ENCODE measurements at places on chromosomes 12 and 14.

DNA sequence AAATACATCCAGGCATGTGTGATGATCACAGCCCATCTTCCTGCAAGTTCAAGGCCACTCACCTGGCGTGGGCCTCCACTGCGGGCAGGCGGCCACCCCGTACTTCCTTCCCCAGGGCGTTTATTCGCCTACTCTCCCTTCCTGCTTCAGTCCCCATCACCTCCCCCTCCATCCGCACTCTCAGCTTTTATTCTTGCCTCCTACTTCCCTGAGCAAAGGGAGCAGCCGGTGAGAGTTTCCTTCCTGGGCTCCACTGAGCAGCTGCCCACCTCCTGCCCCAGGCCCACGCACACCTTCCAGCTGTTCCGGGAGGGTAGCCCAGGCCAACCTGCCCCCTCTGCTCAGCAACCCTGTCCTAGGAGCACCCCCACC, 4.1 kb downstream of the CYP46A1 start:
- no peak for DNase-seq

GRCh38 chr14:104827177-104828055, 26.5 kb downstream of the ZBTB42 start:
- peak; percentile 54 for DNase-seq

DNA sequence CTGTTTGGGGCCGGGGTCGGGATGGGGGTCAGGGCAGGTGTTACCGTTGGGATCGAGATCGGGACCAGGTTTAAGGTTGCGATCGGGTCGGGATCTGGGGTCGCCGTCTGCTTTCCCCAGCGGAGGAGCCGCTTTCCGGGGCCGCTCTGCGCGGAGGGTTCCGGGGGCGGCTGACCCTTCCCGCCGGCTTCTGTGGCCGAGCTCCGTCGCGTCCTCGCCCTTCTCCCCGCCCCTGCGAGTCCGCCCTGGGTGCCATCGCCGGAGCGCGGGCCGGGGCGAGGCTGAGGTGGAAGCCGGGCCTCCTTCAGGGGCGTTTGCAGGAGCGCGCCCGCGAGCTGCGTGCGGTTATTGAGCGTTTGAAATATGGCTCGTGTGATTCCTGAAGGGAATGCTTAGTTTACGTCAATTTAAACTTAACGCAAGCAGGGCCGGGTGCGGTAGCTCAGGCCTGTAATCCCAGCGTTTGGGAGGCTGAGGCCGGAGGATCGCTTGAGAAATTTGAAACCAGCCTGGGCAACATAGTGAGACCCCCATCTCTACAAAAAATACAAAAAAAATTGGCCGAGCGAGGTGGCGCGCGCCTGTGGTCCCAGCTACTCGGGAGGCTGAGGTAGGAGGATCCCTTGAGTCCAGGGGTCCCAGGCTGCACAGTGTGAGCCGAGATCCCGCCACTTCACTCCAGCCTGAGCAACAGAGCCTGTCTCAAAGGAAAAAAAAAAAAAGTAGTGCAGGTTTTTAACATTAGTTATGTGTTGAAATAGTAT, 620 bp downstream of the PGAM5 start:
- DNase-seq, result peak; percentile 49

GRCh38 chr14:104891664-104892530, 26.8 kb downstream of the CEP170B start:
- no peak for DNase-seq

DNA sequence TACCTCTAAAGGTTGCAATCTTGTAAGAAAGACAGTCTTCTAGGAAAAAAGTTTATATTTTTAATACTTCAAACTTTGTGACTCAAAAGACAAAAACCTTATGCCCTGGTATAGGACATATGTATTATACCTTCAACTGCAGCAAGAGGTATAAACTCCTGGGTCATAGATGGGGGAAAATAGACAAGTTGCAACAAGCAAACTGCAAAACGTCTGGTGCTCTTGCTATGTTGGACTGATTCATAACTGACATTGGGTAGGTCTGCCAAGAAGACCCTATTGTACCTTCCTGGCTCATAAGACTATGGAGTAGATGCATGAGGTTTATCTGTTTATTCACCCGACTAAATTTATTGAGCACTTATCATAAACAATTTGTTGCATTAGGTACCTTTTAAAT, 40.9 kb downstream of the BEST3 start:
- DNase-seq, result no peak

GRCh38 chr14:35631071-35631805, 97.3 kb downstream of the INSM2 start:
- no peak for DNase-seq

- DNase-seq, result no peak
Observed at GRCh38 chr14:89753828-89754412, 200.6 kb downstream of the EFCAB11 start.

DNA sequence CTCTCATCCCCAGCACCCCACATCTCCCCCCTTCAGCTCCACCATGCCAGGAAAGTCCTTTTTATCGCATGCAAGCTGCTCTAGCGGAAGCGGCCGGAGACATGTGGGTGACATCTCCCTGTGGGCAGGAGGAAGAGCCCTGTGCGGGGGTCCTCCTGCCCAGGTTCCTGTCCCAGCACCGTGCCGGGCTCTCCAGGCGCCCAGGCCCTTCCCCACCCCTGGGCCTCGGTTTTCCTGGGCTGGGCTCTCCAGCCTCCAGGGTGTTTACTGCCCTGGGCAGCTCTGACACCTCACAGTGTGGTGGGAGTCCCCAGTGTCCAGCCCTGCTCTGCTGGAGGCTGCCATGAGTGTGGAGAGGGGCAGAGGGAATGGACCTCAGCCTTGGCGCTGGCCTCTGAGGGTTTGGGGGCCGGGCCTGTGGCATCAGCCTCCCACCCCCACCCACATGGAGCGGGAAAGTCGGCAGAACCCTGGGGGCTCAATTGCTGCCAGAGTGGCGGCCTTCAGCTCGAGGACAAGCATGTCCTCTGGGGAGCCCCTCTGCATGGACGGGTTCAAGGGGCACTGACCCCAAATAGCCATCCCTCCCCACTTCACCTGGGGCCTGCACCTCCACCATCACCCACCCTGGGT, 16.9 kb downstream of the ASPG start:
- no peak for DNase-seq

DNA sequence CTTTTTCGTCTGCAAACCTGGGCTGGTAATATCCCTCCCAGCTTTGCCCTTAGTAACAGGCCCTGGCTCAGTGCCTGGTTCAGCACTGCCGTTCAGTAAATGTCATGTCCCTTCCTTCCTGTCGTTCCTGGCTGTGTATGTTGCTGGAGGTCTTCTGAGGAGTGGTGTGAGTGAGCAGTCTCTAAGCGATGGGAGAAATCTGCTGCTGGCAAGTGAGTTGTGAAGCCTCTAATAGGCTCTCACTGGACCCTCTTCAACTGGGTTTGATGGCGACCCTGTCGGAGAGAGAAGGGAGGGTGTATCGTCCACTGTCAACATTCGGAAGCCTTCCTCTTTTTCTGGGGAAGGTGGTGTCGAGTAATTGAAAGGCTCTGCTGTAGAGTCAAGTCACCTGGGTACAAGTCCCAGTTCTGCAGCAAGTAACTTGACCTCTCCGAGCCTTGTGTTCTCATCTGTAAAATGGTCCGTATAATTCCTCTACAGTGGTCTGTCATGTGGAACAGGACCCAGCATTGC, 62.8 kb downstream of the HRK start:
- DNase-seq, result peak; percentile 60

- DNase-seq, result no peak
Observed at GRCh38 chr14:64580467-64580866, 30.7 kb downstream of the PPP1R36 start.

GRCh38 chr12:112961536-112961935, 16.8 kb upstream of the OAS2 start:
- DNase-seq, result no peak

DNA sequence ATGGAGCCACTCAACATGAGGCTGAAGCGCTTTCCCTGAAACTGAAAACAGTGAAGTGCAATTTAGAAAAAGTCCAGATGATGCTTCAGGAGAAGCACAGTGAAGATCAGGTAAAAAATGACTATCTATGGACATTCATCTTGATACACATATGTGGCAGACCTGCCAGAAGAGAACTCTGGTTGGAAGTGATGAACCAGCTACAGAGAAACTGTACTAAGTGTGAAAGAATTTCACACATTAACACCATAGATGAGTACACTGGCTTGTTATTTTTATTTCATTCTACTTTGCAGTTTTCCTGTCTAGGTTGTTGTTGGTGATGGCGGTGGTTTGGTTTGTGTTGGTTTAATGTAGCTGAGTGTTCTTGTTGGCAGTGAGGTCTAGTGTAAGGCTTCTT, 174.7 kb downstream of the ESR2 start:
- DNase-seq, result no peak

GRCh38 chr14:34797747-34798583, 77.2 kb downstream of the BAZ1A start:
- no peak for DNase-seq

- no peak for DNase-seq
Observed at GRCh38 chr12:11717519-11717961, 68.1 kb downstream of the ETV6 start.

- DNase-seq, result peak; percentile 39
Observed at GRCh38 chr14:50191499-50191898, 39.9 kb downstream of the SOS2 start.

Measured in OCI-LY7 (cell line).